ENCODE measurements at places on chromosomes 11 and 22. TPM values are rescaled to one million over a fixed set of nuclear protein-coding genes. Genes with fewer than 3 reads are reported as not detected.

- no peak for DNase-seq
Observed at GRCh38 chr11:18770479-18771125, 21.0 kb downstream of the PTPN5 start.

The SPA17 gene
- 5.1 TPM for total RNA-seq

The RHOD gene
- not detected for total RNA-seq

DNA sequence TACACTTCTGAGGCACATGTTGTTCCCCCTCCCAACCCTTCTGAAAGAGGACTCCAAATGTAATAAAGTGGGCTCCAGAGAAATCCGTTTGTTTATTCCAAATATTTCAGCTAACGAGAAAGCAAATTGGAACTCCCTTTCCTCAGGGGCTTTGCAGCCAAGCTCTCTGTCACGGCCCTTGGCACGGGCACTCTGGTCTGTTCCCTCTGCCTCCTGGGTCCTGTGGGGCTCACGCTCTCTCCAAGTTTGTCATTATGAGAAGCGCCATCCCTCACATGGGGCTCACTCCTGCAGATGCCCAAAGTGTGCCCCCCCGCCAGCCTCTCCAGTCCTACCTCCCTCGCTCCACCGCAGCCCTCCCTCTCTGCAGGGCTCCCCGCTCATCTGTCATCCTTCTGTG, 125.4 kb upstream of the POU2AF2 start:
- DNase-seq = no peak

DNA sequence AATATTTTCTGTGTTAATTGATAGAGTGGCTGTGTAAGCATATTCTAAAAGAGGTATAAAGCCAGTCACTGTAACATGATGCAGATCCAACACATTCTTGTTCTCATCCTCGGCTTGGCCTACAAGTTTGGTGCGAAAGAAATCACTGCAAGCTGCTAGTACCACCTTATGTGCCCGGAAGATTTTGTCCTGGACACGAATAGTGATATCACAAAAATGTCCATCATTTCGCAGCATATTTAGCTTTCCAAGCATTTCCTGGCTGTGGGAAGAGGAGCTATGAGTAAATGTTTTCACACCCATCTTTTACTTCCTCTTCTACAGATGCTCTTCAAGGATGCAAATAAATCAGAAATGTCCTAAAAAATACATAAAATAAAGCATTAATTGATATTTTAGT, 53.1 kb downstream of the ZBTB44 start:
- DNase-seq = peak; percentile 32

DNA sequence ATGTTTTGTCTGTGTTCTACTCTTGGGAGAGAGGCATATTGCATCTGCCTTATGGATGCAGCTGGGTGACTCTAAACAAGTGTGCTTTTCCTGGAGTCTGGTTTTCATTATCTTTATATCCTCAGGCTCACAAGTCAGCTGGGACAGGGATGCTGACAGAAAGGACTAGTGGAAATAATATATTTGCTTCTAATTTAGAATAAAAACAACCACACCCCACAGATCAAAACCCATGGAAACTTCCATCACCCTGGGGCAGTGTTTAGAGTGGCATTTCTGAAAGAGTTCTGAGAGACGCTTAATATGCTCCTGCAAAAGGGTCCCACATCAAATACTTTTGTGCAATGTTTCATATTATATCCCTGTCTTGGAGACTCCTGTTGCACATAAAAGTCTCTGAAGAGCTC, 20.8 kb downstream of the KCNE3 start:
- DNase-seq = no peak

The MPZL2 gene
- 1.4 TPM for total RNA-seq

DNA sequence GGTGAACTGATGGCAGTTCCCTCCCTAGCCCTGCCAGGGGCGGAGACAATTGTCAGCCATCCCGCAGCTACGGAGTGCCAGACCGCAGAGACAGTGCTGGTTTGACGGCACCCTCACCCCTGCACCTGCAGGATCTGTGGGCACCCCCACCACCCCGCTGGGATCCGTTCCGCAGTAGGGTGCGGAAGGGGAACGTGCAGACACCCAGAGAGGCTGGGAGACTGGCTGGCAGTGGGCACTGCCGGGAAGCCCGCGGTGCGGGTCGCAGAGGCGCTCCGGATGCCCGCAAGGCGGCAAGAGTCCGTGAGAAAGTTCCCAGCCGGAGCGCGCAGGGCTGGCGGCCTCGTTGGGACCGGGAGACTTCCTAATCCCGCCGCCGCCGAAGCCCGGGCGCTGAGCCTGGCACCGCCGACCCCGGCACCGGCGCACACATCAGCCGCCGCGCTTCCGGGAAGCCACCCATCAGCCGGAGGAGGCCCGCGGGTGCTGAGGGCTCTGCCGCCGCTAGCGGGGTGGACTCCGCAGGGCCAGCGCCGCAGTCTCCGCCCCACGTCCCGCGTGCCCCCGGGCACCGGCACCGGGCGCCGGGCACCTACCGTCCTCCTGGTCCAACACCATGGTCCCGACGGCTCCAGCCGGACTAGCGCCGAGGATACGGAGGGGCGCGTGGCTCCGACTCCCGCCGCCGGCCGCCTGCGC, 4.3 kb upstream of the LMO1 start:
- DNase-seq = no peak

DNA sequence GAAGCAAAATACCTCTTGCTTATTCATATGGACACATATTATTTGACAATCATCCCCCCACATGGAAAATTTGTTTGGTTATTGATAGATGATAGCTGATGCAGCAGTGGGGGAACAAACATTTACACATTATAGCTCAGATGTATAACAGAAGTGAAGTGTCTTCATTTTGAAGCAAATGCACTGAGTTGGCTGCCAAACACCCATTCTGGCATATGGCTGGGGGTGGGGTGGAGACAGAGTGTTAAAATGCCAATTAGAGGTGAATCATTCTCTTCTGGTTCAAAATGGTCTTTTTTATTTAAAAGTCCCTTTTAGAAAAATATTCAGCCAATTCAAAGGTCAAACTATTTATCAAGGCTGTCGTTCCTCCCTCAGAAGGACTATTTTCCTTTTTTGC, 157.3 kb upstream of the TRPC6 start:
- DNase-seq = no peak

DNA sequence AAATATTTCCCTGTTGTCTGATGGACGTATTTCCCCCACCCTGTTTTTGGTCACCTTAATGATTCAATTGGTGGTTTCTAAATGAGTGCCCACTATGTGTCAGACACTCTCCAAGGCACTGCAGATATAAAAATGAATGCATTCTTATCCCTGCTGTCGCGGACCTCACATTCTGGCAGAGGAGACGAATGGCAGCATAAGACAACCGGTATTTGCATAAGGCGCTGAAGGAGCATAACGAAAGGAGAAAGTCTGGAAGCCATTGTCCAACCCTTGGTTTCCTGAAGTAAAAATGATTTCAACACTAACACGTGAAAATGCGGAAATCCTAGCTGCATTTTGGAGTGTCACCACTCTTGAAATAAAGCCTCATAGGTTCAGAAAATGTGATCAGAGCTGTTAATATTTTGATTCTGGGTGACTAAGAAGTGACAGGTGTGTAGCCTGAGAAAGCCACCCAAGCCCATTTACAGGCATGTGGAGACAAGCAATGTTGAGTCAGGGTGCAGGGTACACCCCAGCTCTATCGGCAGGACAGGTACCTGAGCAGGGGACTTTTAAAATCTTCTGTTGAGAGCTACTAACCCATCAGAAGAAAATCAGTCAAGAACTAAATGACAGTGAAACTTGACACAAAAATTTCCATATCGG, 10.1 kb upstream of the GAB2 start:
- no peak for DNase-seq

GRCh38 chr11:85359859-85360258, 267.3 kb downstream of the DLG2 start:
- DNase-seq = no peak

The NOX4 gene
- total RNA-seq = 8.4 TPM

DNA sequence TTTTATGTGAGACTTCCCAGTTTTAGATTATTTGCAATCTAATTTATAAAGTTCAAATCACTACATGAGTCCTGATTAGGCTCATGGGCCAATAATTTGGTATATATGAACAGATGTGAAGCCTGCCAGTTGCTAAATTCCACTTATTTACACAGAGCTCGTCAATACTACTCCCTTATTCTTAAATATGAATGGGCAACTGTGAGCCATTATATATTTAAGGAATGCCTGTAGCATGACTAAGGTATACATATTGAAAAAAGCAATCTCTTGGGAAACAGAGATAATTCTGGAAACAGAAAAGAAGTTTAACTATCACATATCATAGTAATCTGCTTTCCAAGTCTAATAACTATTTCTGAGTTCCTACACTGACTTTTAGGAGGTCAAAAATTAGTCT, 27.0 kb downstream of the RBMXL2 start:
- no peak for DNase-seq

DNA sequence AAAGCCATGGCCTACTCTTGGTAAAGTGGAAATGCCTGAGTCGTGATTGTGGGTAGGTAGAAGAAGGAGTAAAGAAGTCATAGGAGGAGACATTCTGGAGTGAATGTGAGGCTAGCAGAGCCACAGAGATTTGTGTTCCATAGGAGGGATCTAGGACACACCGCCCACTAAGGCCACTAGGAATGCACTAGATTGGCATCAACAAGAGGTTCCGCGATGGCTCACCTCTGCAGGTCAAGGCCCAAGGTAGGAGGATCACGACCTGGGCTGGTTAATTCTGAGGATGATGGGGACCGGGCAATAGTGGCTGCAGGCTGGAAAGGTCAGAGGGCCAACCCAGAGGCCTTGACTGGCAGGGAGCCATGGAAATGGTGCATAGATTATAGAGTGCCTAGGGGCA, 48.8 kb upstream of the OPCML start:
- no peak for DNase-seq

- DNase-seq = no peak
Observed at GRCh38 chr11:12534549-12534948, 139.7 kb upstream of the TEAD1 start.

- no peak for DNase-seq
Observed at GRCh38 chr22:29478326-29479276, 1.4 kb upstream of the NEFH start.

DNA sequence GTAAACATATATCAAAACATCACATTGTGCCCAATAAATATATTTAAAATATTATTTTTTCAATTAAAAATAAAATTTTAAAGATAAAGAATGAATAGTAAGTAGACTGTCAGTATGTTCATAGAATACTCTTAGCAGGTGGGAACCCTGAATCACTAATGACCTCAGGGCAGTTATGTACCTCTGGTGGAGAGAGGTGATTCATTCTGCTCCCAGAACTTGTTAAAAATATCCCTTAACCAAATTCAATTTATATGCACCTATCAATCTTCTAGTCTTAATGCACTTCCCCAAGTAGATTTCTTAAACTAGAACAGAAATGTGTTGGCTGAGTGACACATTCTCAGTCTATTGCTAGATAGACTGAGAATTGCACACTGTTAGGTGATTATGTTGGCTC, 183.9 kb upstream of the SYN3 start:
- no peak for DNase-seq

DNA sequence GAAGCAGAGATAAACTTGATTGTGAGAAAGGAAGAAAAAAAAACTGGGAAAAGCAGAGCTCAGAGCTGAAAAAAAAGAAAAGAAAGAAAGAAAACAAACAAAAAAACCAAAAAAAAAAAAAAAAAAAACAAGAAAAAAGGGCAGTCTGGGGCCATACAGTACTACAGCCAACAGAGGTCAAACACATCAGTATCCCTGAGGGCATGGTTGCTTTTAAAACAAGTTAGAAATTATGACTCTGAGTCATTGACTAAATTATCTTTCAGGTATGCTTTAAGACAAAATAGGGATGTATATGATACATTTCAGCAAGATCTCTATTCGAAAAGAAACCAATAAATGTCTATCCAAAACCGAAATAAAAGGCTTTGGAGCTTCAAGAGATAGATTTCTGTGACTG, 37.1 kb upstream of the TLCD5 start:
- DNase-seq = no peak

DNA sequence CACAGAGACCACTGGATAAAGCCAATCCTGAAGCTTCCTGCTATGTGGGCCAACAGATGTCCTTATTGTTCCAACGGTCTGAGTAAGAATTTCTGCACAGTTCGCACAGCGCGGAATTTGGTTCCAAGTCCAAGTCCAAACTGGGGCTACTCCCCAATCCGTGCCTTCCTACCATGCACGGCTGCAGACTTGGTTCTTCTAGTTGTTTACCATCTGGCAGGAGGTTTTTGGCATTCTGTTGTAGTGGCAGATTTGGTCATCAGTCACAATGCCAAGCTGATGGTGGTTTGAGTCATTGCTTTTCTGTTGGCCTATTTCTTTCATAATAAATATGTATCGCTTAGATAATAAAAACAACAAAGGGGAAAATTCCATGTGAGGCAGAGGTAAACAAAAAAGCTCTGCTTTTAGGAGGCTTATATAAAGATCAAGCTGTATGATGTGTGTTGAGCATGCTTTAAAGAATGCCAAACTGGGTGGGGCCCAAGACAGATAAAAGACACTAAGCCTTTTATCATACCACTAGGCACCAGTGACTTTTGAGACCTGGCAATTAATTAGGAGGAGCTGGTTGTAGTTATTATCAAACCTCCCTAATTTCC, 52.5 kb upstream of the SYN3 start:
- DNase-seq = peak; percentile 49

The INSC gene
- 0.31 TPM for total RNA-seq

The TANGO2 gene
- total RNA-seq = 15.9 TPM

The MIOX gene
- not detected for total RNA-seq

DNA sequence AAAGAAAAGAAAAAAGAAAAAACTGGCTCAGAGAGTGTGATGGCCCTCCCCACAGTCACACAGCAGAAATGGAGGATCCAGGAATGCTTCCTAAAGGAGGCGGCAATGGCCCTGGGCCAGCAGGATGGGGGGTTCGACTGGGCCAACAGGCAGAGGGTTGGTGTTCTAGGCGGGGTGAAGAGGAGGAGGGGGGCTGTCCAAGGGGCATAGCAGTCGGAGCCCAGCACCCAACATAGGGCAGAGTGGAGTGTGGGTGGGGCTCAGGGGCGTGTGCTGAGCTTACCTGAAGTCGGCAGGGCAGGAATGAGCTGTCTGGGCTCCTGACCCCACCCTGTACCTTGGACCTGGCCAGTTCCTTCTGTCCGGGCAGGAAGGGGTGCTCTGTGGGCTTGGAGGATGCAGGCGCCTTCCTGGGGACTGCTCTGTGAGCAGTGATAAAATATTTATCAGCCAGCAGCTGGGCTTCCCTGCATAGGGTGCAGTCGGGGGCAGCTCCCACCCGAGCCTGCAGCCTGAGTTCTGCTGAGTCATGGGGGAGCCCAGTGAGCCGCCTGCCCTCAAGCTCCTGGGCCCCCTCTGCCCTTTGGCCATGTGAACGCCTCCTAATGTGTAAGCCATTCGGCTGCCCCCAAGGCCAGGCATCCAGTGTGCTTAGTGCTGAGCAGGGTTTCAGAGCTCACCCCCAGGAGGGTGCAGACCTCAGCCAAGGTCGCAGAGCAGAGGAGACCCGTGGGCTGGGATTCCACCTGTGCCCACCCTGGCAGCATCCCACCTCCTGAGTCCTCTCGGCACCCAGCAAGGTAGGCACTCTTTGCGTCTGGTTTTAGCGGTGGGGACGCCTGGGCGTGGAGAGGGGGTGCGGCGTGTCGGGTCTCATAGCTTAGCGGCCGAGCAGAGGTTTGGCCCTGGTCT, 25.3 kb upstream of the PRR5 start:
- no peak for DNase-seq

GRCh38 chr22:45916515-45916914, 60.4 kb downstream of the WNT7B start:
- no peak for DNase-seq

The TSPAN18 gene
- 19.7 TPM for total RNA-seq

The SYT13 gene
- 219 TPM for total RNA-seq

GRCh38 chr22:50665738-50666137, 6.9 kb upstream of the SHANK3 start:
- DNase-seq = no peak

GRCh38 chr11:92383430-92383829, 158.8 kb downstream of the FAT3 start:
- DNase-seq = no peak

All from occipital lobe (tissue), 3 donors.